Large intestine (tissue), 12 donors: ENCODE measurements at places on chromosomes 4 and X.

GRCh38 chr4:182839256-182839655 is 77.9 kb downstream of the DCTD start:
- no peaks in the 10 kb centered on the region for H3K4me1 ChIP-seq
- no peak overlapping the region for H3K27ac ChIP-seq
- no peak overlapping the region for H3K4me3 ChIP-seq
- no peaks in the 10 kb centered on the region for H3K27me3 ChIP-seq

DNA sequence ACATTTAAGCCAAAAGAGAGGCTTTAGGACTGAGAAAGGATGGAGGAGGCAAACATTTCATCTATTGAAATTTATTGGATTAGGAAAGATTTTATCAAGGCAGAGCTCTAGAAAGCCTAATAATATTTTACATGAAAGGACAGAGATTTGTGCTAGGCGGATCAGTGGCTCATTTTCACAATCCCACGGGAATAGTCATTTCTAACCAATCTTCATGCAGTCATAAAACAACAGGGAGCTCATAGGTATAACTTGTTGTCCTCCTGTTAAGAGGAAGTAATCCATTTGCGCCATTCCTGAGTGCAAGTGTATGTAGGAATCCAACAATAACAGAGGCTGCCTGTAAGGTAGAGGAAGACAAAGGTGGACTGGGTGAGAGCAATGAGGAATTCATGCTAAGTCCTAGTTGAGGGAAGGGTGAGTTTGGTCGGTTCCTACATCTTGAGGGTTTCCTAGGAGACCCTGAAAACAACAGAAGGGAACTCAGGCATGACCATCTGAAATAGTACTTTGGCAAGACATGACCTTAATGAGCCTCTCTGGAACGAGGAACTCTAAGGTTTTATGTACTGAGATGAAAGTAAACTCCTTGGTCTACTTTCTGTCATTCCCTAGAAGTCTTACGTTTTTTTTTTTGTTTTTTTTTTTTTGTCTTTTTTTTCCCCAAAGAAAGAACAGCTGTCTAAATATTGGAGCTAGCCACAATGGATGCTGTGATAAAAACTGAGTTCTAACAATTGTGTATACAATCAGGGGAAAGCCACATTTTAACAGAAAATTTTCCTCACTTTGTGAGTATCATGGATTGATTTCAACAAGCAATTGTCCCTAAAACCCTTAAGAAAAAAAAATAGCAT is 89.7 kb downstream of the GEMIN8 start:
- DNase-seq, result peak; percentile 2
- H3K27ac ChIP-seq, result no peak overlapping the region
- H3K27me3 ChIP-seq, result peaks cover 14% of the 10 kb centered on the region
- H3K4me1 ChIP-seq, result no peaks in the 10 kb centered on the region
- no peaks in the 10 kb centered on the region for H3K36me3 ChIP-seq

GRCh38 chrX:118370921-118371624 is 25.2 kb downstream of the WDR44 start:
- no peak for DNase-seq
- no peak overlapping the region for H3K4me3 ChIP-seq
- H3K27me3 ChIP-seq, result no peaks in the 10 kb centered on the region
- H3K27ac ChIP-seq, result no peak overlapping the region

GRCh38 chr4:72918362-72918761 is 151.2 kb downstream of the COX18 start:
- H3K36me3 ChIP-seq, result no peaks in the 10 kb centered on the region
- no peaks in the 10 kb centered on the region for H3K4me1 ChIP-seq
- DNase-seq, result no peak
- H3K27me3 ChIP-seq, result no peaks in the 10 kb centered on the region
- H3K4me3 ChIP-seq, result no peak overlapping the region

- H3K4me3 ChIP-seq, result no peak overlapping the region
- no peak overlapping the region for H3K27ac ChIP-seq
- no peaks in the 10 kb centered on the region for H3K4me1 ChIP-seq
- H3K27me3 ChIP-seq, result no peaks in the 10 kb centered on the region
Observed at GRCh38 chr4:138310991-138311390, 68.8 kb upstream of the SLC7A11 start.

GRCh38 chr4:74570095-74570494 is 125.2 kb downstream of the AREG start:
- H3K4me3 ChIP-seq, result no peak overlapping the region
- no peak overlapping the region for H3K27ac ChIP-seq
- no peaks in the 10 kb centered on the region for H3K36me3 ChIP-seq
- no peaks in the 10 kb centered on the region for H3K27me3 ChIP-seq
- no peak for DNase-seq
- H3K4me1 ChIP-seq, result no peaks in the 10 kb centered on the region

DNA sequence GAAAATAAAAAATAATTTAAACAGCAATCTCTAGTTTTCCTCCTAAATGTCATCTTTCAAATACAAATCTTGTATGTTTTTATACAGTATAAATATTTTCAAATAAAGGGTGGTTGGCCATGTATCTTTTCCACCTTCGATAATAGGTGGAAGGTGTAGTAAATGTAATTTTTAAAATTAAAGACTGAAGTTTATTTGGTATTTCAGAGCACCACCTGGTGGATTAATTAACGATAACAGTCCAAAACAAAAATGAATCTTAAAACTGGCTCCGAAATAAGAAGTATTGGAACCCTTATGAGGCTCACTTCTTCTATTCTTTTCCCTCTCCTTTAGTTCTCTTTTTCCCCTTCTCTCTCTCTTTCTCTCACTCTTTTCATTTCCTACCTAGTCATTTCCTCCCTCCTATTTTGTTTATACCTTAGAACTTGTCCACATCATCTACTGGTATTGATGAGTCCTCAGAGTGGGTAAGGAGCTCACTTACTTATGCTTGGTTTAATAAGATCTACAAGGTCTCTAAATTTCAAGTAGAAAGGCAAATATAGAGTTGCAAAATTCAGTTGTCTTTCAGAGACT is 82.9 kb upstream of the EXOC1L start:
- DNase-seq, result no peak
- H3K27me3 ChIP-seq, result no peaks in the 10 kb centered on the region
- H3K4me3 ChIP-seq, result no peak overlapping the region

DNA sequence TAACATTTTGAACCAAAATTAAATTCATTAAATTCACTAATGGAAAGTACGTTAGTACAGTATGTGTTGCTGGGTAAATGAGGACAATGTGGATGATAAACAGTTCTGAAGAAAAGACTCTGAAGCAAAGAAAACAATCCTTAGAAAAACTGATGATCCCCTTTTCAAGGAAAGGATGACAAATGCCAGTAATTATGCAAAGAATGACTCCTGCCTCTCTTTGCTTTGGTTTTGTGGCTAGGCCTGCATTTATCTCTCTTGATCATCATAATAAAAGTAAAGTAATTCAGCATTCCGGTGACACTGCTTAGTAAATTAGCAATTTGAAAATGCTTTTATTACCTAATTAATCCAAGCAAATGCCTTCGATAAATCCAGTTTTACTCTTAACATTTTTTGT is 652.2 kb upstream of the DIPK2B start:
- no peaks in the 10 kb centered on the region for H3K36me3 ChIP-seq
- no peak for DNase-seq
- H3K27ac ChIP-seq, result no peak overlapping the region
- no peaks in the 10 kb centered on the region for H3K4me1 ChIP-seq
- H3K27me3 ChIP-seq, result peaks cover 3% of the 10 kb centered on the region
- H3K4me3 ChIP-seq, result no peak overlapping the region

DNA sequence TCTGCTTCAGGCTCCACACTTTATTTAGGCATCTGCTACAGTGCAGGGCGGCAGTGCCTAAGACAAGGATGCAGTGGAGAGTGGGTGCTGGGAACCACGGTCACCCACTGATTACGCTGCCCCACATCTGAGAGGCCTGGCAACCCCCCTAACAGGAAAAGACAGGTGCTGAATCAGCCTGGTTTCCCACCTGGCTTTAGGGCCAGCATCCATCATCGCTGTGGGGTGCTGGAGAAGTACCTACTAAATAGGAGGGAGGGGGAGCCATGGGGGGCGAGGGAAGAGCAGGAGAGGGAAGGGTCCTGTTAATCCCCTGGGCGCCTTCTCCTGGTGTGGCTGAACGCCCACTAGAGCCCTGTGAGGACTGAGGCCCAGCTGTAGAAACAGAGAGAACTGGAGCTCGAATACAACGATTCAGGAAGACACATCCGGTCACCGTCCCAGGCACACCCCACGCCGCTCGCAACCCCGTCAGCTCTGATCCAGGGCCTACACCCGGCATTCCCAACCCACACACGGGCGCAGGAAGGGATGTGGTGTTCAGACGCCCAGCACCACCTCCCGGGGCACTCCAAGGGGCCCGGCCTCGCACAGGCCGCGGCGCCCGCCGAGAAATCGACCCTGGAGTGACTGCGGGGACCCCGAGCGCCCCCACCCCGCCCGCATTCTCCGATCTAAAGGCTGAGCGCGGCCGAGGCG is 554 bp downstream of the DCTD start:
- peaks cover 24% of the 10 kb centered on the region for H3K4me1 ChIP-seq
- peaks cover 30% of the 10 kb centered on the region for H3K36me3 ChIP-seq
- H3K4me3 ChIP-seq, result peak overlapping the region; percentile 62
- peak; percentile 76 for DNase-seq

- no peak for DNase-seq
- no peak overlapping the region for H3K4me3 ChIP-seq
- H3K27me3 ChIP-seq, result no peaks in the 10 kb centered on the region
- no peak overlapping the region for H3K27ac ChIP-seq
Observed at GRCh38 chr4:2646396-2647149, 109.6 kb downstream of the TNIP2 start.

- H3K4me3 ChIP-seq, result no peak overlapping the region
- DNase-seq, result no peak
- no peaks in the 10 kb centered on the region for H3K27me3 ChIP-seq
- no peaks in the 10 kb centered on the region for H3K4me1 ChIP-seq
- no peak overlapping the region for H3K27ac ChIP-seq
- no peaks in the 10 kb centered on the region for H3K36me3 ChIP-seq
Observed at GRCh38 chr4:64464581-64464980, 55.3 kb upstream of the TECRL start.

GRCh38 chr4:40305328-40306170 is 29.6 kb upstream of the CHRNA9 start:
- peaks cover 6% of the 10 kb centered on the region for H3K4me1 ChIP-seq
- H3K27ac ChIP-seq, result no peak overlapping the region
- no peaks in the 10 kb centered on the region for H3K27me3 ChIP-seq
- no peak for DNase-seq
- H3K36me3 ChIP-seq, result no peaks in the 10 kb centered on the region
- H3K4me3 ChIP-seq, result no peak overlapping the region

GRCh38 chr4:174874898-174875297 is 43.3 kb upstream of the ADAM29 start:
- DNase-seq, result no peak
- no peaks in the 10 kb centered on the region for H3K36me3 ChIP-seq
- no peaks in the 10 kb centered on the region for H3K27me3 ChIP-seq
- H3K4me1 ChIP-seq, result peaks cover 7% of the 10 kb centered on the region
- no peak overlapping the region for H3K4me3 ChIP-seq
- no peak overlapping the region for H3K27ac ChIP-seq

GRCh38 chrX:10008483-10009056 is 41.4 kb downstream of the CLDN34 start:
- H3K4me1 ChIP-seq, result no peaks in the 10 kb centered on the region
- no peak for DNase-seq
- H3K27ac ChIP-seq, result no peak overlapping the region
- H3K36me3 ChIP-seq, result no peaks in the 10 kb centered on the region
- no peaks in the 10 kb centered on the region for H3K27me3 ChIP-seq
- no peak overlapping the region for H3K4me3 ChIP-seq

- no peaks in the 10 kb centered on the region for H3K36me3 ChIP-seq
- H3K27me3 ChIP-seq, result no peaks in the 10 kb centered on the region
- no peak overlapping the region for H3K4me3 ChIP-seq
- DNase-seq, result no peak
- no peaks in the 10 kb centered on the region for H3K4me1 ChIP-seq
- no peak overlapping the region for H3K27ac ChIP-seq
Observed at GRCh38 chrX:54945224-54945623, 24.6 kb downstream of the TRO start.

DNA sequence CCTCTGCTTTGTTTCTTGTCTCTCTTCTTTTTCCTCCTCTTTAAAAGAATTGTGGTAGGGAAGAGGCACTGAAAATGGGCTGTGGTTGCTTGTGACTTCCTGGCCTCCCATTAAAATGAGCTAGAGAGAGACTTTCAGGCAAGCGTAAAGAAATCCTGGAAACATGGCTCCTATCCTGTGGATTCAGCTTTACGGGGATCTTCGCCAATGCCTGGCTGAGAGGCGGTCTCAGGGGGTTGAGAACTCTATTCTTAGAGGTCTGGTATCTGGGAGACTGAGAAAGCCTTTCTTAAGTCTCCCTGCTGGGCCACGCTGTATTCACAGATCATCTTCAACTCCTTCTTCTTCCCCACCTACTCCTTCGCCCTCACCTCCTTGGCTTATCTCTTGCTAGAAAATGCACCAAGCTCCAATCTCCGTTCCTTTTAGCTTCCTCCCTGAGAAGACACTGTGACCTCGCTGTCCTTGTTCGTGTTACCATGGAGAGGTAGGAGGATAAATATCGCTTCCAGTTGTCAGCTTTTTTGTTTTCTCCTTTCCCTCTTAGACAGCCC is 542 bp upstream of the KLF8 start:
- no peak for DNase-seq
- peak overlapping the region; percentile 37 for H3K4me3 ChIP-seq
- no peaks in the 10 kb centered on the region for H3K4me1 ChIP-seq

DNA sequence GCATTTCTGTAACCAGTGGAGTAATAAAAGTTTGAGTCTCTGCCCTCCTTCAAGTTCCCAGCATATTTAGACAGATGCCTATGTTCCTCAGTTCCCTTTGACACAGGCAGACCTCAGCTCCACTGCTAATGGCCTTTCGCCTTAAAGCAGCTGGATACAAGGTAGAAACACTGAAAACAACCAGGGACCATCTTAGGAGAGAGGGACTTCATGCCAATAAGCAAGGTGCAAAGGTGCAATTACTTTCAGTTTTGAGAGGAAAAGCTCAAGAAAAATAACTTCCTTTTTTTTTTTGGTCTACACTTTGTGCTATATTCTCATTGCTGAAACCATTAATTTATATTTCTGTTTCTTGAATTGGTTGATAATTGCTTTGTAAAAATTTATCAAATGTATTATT is 781.9 kb upstream of the GALNTL6 start:
- DNase-seq, result no peak
- no peak overlapping the region for H3K27ac ChIP-seq
- H3K4me3 ChIP-seq, result no peak overlapping the region
- no peaks in the 10 kb centered on the region for H3K27me3 ChIP-seq
- H3K36me3 ChIP-seq, result no peaks in the 10 kb centered on the region

DNA sequence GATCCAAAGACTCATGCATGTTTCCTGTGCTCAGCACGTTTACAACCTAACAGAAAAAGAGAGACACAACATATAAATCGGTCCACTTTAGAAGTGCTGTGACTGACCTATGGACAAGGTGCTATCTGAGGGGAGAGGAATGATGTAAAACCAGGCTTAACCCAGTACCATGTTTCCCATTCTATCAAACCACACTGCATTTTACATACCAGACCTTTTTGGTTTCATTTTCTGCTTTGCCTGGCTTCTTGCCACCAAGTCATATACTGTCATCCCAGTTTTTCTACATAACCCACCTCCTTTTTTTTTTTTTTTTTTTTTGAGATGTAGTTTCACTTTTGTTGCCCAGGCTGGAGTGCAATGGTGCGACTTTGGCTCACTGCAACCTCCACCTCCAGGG is 82.2 kb downstream of the KLF8 start:
- H3K36me3 ChIP-seq, result no peaks in the 10 kb centered on the region
- H3K27me3 ChIP-seq, result no peaks in the 10 kb centered on the region
- DNase-seq, result no peak
- no peaks in the 10 kb centered on the region for H3K4me1 ChIP-seq
- H3K27ac ChIP-seq, result no peak overlapping the region
- no peak overlapping the region for H3K4me3 ChIP-seq
